Stimulated activated CD4-positive, alpha-beta T cell treated with anti-CD3 and anti-CD28 coated beads, Interleukin-1b, Interleukin-23, amount 100 ng/mL, for 1 hour (primary cell): ENCODE measurements at places on chromosomes 5 and 9.

DNA sequence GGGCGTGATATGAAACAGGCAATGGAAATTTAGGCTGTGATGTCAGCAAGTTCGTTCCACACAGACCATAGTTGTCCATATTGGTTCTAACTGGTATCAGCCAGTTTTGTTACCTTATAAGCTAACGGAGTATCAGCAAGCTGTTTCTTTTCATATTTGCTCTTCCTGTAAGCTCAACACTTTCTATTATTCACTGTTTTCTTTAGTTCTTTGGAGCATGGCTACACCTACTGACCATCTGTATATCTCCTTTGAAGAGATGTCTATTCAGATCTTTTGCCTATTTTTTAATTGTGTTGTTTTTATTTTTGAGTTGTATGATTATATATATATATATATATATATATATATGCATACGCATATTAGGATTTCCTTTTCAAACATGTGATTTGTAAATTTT is 1057.2 kb upstream of the CDH10 start:
- no peak for DNase-seq

DNA sequence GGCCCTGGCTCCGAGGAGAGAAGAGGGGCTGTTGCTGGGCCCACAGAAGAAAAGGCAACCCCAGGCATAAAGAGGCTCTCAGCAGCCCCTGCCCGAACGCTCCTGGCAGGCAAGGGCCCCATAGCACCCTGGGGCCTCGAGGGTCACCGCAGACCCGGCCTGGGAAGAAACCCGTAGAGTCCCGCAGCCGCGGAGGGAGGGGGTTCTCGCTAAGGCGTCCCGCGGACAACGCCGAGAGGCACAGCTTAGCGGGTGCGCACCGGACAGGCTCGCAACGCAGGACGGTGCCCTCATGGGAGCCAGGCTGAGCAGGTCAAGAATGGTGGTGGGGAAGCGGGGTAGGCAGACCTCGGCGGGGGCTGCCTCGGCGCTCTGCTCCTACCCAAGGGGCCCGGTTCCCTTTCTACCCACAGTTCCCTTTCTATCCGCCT is 6.7 kb downstream of the PITX1 start:
- DNase-seq, result no peak

GRCh38 chr5:145801195-145801594 is 33.9 kb downstream of the PRELID2 start:
- no peak for DNase-seq

- DNase-seq, result no peak
Observed at GRCh38 chr9:98856982-98857381, 49.5 kb downstream of the GALNT12 start.

GRCh38 chr9:121055642-121056143 is 5.6 kb upstream of the C5 start:
- no peak for DNase-seq

DNA sequence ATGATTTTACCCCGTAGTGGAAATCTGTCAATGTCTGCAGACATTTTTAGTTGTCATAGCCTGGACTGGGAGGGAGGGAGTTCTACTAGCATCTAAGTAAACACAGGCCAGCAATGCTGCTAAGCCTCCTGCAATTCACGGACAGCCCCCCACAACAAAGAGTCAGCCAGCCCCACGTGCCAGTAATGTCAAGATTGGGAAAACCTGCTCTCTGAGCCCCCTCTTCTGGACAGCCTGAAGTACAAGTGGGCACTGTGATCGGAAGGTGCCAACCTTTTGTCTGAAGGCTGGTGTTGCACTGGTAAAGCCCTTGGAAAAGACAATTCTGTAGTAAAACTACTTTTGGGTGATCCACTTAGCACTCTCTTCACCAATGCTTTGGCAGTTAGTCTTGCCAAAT is 154.5 kb downstream of the TARS1 start:
- no peak for DNase-seq

DNA sequence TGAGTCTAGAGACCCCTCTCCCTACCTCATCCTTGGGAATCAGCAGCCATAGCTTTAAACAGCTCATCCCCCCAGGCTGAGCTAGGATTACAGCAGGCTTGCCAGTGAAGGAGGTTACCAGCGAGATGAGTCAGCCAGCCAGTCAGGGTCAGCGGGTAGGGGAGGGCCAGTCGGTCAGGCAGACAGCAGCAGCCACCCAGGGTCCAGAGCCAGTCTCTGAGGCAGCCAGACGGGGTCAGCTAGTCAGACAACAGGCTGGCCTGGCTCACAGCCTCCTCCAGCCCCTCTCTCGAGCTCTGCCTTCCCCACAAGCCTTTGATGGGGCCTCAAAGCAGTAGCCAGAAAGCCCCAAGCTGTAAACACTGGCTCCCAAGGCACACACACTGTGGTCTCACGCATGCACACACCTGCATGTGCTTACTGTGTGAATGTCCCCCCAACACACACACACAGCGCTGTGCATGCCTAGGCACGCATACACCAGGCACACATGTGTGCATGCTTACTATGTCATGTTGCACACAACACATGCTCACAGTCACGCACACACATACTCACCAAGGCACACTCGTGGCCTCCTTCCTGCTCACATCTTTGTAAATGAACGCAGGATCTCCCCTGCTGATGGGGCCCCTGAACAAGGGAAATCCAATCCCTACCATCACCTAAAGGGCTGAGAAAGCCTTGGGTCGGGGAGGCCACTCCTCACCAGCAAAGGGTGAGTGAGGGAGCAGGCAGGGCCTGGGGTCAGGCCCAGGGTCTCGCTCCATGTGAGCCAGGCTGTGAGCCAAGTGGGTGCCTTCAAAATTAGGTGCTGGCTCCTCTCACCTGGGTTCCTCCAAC is 28.2 kb upstream of the CPLX2 start:
- no peak for DNase-seq

- DNase-seq, result no peak
Observed at GRCh38 chr9:111712369-111712768, 51.0 kb downstream of the GNG10 start.

DNA sequence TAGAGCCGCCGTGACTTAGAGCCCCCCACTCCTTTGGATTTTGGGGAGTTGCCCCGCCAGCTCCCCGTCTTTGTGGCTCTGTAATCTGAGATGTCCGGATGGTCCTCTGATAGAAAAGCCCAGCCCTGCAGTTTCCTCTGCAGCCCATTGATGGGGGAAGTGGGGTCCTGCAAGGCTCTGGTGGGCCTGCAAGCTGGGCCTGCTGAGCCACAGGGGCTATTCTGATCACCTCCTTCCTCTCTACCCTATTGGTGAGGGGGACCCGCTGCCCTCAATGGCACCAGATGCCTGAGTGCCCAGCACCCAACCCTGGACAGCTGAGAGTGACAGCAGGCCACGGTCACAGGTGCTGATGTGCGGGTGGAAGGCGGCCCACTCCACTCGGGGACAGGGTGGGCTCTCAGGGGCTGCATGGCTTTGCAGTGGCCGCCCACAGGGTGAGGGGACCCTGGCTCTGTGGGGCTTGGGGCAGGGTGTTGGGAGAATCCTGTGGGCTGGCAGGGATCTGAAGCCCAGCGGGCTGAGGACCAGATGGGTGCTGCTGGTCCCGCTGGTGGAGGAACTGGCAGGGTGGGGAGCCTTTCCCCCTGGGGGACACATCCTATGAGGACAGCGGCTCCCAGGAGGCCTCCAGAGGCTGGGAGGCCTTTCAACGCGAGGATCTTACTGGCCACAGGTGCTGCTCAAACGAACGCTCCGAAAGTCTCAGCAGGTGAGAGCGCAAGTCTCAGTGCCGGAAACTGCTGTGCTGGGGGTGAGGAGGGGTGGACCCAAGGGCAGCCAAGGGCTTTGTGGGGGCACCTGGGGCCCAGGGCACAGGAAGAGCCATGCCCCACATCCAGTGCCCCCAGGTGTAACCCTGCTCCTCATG is 30.0 kb upstream of the LPCAT1 start:
- no peak for DNase-seq

DNA sequence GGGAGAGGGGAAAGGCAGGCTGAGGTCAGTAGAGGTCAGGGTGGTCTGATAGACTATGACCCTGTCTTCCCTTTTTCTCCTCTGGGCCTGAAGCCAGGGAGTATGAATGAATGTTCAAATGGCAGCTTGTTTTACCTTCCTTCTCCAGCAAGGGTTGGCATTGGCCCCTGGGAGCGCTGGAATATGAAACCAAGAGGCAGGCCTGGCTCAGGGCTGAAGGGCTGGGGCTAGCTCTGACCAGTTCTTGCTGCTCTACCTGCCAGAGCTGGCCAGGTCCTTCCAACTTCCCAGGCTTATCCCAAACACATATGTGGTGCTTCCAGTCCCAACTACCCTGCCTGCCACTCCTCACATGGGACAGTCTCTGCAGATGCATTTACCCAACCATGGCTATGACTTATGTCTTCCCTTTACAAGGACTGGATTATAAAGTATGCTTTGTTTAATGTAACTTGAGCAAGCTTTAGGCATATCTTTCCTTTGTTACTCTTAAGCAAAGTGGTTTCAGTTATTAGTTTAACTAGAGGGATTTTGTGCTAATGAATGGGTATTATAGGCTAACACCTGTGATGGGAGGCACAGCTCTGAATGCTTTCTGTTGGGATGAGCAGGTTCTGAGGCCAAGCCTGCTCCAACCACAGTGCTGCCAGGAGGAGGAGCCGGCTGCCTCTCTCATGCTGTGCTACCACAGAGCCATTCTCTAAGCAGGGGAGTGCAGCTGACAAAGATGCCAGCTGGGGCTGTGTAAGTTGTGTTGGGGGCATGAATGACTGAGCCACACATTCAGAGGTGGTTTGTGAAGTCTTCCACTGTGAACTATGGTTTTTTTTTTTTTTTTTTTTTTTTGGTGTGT is 6.1 kb downstream of the CCNI2 start:
- DNase-seq, result no peak

- no peak for DNase-seq
Observed at GRCh38 chr5:103224118-103224893, 34.3 kb upstream of the MACIR start.

DNA sequence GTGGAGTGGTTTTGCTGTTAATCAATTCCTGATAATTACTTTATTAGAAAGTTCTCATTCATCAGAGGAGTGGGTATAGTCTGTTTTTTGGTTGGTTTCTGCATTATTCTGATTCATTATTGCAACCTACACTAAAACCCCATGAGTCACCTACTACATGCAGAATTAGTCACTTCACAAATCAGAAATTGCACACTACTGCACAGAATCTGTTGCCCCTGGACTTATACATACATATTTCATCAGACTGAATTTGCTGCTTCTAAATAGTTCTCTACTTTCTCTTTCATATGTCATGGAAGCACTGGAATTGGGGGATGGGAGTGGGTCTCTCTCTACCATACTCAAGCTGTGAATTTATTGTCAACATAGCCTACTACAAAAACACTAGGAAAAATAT is 585.1 kb downstream of the DNAH5 start:
- no peak for DNase-seq

GRCh38 chr5:97998941-97999340 is 774.5 kb upstream of the RGMB start:
- DNase-seq, result no peak

DNA sequence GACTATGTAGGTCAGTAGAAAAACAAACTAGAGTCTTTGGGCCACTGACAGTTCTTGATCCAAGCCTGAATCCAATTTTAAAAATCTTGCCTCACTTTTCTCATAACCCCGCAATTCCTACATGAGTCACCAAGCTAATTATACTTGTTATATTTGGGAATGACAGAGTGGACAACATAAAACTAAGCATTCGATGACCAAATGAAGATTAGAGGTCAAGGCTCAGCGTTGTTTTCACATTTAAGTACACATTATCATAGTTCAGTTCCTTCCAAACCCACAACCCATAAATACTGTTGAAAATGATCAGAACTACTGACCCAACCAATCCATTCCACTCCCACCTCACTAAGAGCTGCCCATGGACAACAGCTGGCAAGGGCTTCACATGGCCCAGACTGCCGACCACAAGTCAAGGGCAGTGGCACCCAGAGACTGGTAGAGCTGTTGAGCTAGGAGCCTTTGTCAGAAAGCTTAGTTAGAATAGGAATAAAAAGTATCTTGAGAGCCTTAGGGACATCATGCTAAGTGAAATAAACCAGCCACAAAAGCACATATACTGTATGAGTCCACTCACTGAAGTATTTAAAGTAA is 64.2 kb downstream of the MYO10 start:
- no peak for DNase-seq

- DNase-seq, result no peak
Observed at GRCh38 chr5:36232533-36232932, 9.2 kb downstream of the NADK2 start.

- DNase-seq, result no peak
Observed at GRCh38 chr5:67092535-67092934, 104.1 kb downstream of the CD180 start.

DNA sequence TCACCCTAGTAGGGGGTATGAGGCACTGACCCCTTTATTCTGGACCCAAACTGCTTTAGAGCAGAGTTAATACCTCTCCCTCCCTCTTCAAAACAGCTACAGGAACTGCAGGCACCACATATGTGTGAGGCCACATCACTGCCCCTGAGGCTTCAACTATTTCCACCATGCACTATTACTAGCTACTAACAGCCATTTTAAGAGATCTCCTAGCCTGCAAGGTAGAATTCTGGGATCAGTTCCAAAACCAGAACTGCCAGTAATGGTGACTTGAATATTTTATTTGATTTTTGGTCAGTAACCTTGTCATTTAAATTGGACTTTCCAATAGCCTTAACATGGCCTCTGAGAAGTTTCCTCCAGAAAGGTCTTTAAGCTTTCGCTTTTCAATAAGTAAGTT is 55.3 kb upstream of the FSD1L start:
- DNase-seq, result no peak

DNA sequence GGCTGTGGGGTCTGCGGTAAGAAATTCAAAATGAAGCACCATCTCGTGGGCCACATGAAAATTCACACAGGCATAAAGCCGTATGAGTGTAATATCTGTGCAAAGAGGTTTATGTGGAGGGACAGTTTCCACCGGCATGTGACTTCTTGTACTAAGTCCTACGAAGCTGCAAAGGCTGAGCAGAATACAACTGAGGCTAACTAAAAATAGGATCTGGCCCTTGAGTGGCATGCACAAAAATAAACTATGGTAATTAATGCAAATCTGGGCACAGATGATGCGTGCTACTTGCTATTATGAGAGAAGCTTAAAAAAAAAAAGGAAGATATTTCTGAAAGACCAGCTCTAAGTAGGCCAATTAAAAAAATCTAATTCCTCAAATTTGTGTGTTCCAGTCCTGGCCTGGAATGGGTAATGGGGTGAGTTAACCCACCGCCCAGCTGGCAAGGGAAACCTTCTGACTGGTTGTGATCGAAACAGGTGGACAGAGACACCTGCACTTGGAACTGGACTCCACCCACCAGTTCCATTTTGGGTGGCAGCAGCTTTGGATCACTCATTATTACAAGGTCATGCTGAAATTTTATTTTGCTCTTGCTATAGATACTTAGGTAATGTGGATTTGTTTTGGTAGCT is 26.6 kb upstream of the ZBTB34 start:
- no peak for DNase-seq

- DNase-seq, result no peak
Observed at GRCh38 chr5:83914199-83914598, 193.5 kb upstream of the HAPLN1 start.

DNA sequence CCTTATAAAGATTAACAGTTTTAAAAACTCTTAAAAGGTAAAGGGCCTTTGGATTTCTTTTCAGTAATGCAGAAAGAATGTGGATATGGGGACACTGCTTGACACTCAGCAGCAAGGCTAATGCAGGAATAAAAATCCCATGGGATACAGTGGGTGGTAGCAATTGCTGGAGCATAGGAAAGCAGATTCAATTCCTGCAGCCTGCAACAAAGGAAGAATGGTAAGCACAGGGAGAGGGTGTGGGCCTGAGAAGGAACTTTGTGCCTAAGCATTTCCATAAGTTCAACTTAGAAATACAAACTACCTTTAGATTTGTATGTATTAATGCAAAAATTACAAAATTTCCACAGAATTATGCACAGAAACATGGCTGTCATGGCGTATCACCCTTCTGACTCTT is 65.8 kb upstream of the CDK5RAP2 start:
- DNase-seq, result no peak

- DNase-seq, result no peak
Observed at GRCh38 chr9:12554636-12555035, 138.5 kb upstream of the TYRP1 start.
